Cerebellum (tissue), 4 donors: ENCODE measurements at places on chromosomes 7 and 10. TPM values are rescaled to one million over a fixed set of nuclear protein-coding genes. Genes with fewer than 3 reads are reported as not detected.

The SPDYE16 gene
- total RNA-seq: 0.27 TPM

The NUTM2E gene
- 0.45 TPM for total RNA-seq

The MTURN gene
- 137 TPM for total RNA-seq

The NUPR2 gene
- total RNA-seq: 0.82 TPM

The ZSCAN21 gene
- 10.2 TPM for total RNA-seq

The OR2A1 gene
- total RNA-seq: not detected

The GSTO2 gene
- 2.2 TPM for total RNA-seq

The CHST15 gene
- 36.7 TPM for total RNA-seq

The HERC4 gene
- 99.5 TPM for total RNA-seq

The FIGNL1 gene
- 33.7 TPM for total RNA-seq

The BAIAP2L1 gene
- 1.3 TPM for total RNA-seq

The CLCN1 gene
- not detected for total RNA-seq
